ENCODE measurements at places on chromosomes 11 and 22.

- DNase-seq = no peak
These were observed 115.8 kb upstream of the IGLL5 start for GRCh38 chr22:22771696-22772377.

DNA sequence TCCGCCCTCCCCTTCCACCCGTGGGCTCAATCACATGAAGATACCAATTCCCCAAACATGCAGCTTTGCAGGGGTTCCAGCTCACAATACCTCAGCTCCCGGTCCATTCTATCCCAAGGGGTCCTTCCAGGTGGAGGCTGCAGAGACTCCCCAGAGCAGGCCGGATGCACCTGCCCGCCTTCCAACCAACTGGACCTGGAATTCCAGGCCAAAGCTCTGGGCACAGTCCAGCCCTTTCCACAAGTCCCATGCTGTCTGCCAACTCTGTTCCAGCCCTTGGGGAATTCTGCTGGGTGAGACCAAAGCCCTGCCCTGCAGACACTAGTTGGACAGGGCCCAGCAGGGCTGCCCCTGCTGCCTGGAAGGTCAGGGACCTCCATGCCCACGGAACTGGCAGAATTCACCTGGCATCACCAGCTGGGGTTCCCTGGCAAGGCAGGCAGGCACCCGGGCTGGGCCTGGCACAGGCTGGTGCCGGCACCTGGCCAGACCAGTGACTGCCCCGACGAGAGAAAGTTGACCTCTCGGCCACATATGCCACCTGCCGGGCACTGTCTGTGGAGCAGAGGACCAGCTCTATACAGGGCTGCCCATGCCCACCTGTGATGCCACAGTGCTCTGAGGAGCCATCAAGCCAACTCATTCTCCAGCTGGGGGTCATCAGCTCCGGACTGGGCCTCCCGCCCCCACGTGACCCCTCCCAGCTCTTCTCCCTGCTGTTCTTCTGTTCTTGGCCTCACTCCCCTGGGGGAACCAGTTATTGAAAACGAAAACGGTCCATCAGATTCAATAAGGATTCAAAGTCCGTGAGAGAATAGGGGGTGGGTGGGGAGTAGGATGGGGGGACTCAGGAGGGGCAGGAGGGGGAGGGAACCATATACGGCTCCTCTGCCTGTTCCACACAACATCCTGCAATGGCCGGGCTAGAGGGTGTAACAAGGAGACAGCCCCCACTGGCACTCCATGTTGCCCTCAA is 4.7 kb downstream of the SYT7 start:
- no peak for DNase-seq

DNA sequence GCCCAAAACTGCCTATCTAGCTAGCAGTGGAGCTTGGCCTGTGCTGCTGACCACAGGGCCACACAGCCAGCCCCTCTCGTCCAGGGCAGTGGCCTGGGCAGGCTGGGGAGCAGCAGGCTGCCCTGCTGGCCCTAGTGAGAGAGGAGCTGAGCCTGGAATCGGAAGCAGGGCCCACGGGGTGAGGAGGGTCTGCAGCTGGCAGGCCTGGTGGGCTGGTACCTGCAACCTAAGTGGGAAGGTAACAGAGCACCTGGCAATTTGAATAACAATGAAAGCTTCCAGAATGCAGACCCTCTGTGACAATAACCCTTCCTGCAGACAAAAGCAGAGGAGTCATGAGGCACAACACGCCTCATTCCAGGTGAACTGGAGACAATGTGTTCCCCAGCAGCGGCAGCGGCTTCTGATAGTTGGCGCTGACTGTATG is 31.8 kb upstream of the RFPL3 start:
- DNase-seq = no peak

DNA sequence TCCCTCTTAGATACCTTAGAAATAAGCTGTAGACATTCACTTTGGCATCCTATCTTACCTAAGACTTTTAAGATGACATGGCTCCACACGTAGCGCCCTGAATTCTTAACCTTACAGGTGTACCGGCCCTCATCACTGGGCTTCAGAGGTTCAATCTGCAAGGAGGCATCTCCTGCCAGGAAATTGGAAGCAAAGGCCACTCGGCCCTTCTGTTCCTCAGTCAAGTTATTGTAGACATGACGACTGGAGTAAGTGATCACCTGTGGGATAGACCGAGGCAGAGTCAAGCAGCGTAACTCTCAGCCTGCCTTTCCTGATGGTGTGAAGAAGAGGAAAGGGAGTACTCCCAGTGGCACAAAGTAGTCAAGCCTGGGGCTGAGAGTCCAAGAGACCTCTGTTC is 22.5 kb upstream of the HSPA8 start:
- no peak for DNase-seq

DNA sequence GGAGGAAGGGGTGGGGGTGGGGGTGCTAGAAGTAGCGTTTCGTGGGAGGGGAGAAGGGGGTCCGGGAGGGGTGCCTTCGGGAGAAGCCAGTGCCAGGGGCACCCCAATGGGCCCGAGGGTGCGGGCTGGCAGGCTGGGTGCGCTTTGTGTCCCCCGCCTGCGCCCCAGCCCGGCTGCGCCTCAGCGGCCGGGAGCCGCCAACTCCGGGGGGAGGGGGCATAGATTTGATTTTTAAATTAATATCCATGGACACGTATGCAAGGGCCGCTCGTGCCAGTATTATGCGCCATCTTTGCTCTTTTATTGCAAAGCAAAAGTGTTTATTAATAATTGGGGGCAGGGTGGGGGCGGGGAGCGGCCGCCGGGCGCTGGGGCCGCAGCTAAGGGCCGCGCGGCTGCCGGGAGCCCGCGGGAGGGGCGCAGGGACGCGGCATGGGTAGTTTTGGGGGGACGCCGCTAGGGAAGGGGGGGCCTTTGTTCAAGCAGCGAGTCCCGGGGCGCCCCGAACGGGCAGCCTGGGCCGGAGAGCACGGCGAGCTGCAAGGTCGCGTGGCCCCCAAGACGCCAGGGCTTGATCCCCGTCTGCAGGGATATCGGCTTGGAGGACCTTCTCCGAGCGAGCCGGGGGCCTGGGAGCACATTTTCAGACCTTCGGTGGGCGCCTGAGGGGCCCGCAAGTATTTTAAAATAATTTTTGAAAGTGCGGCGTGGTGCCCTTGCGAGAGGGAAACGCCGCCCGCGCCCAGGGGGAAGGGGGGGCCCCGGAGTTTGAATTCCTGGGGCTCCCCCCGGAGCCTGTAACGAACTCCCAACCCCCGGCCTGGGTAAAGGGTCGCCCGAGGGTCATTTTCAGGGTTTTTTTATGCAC is 959 bp downstream of the CCND1 start:
- no peak for DNase-seq

DNA sequence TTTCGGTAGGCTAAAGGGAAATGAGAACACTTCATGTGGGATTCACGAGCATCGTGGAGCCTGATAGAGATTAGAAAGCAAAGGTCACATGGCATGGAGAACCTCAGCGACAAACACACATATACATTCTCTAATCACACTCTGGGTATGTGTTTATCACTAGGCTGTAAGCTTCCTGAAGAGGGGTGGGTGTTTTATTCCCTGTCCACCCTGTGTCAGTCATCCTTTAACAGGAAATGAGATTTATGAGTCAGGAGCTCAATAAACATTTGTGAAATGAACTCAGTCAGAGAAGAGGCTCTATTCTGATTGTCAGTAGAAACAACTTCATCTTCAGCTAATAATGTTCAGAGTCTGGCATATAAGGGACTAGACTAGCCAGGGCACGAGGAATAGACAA is 71.7 kb upstream of the EIF3M start:
- DNase-seq = no peak

- DNase-seq = no peak
These were observed 29.1 kb downstream of the CSF2RB start for GRCh38 chr22:36942556-36942955.

- DNase-seq = no peak
These were observed 12.5 kb downstream of the PLA2G6 start for GRCh38 chr22:38169116-38169515.

DNA sequence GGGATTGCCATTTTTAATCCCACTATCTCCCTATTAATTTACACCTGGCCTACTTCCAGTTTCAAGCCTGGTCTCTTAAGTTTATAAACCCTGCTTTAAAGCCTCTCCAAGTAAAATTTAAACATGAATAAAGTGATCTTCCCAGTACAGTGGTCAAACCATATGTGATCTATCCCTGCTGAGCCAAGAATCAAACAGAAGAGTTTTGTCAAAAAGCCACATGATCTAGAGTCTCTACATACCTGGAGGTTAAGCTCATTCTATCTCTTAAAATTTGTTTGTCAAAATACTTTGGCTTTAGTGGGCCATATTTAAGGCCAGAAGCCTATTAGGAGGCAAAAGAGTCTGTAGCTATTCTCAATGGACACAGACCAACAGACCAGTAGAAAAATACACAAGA is 42.9 kb upstream of the DDI1 start:
- no peak for DNase-seq

DNA sequence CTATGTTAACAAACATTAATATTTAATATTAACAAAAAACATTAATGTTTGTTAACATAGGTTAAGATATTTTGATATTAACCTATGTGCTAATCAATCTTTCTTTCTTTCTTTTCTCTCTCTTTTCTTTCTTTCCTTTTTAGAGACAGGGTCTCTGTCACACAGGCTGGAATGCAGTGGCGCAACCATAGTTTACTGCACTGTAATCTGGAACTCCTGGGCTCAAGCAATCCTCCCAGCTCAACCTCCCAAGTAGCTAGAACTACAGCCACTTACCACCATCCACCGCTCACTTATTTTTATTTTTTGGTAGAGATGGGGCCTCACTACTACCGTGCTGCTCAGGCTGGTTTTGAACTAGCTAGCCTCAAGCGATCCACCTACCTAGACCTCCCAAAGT is 13.2 kb downstream of the SIK3 start:
- DNase-seq = no peak

DNA sequence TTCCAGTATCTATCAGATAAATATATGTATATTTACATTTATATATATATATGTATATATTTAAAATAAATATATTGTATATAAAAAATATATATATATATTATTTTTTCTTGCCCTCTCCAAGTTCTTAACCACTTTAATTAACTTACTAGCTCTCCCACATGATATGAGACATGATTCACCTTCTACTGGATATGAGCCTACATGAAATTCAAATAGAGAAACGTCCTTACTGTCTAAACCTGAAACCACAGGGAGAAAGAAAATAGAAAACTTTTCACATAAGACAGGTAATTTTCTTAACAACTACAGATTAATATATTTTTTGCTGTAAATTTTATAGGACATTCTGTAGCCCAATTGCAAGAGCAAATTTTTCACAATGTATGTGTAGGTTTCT is 391.6 kb downstream of the ETS1 start:
- DNase-seq = no peak

DNA sequence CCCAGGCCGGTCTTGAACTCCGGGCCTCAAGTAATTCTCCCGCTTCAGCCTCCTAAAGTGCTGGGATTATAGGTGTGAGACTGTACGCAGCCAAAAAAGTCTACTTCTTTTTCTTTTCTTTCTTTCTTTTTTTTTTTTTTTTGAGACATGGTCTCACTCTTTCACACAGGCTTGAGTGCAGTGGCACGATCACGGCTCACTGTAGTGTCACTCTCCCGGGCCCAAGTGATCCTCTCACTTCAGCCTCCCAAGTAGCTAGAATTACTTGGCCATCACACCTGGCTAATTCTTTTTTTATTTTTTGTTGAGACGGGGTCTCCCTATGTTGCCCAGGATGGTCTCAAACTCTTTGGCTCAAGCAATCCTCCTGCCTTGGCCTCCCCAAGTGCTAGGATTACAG is 3.6 kb upstream of the UBE2L3 start:
- DNase-seq = no peak

- DNase-seq = no peak
These were observed 21.9 kb downstream of the TTLL8 start for GRCh38 chr22:50035976-50036724.

- no peak for DNase-seq
These were observed 93.2 kb downstream of the NECTIN1 start for GRCh38 chr11:119635776-119636175.

- DNase-seq = no peak
These were observed 54.3 kb downstream of the SWAP70 start for GRCh38 chr11:9718147-9718546.

DNA sequence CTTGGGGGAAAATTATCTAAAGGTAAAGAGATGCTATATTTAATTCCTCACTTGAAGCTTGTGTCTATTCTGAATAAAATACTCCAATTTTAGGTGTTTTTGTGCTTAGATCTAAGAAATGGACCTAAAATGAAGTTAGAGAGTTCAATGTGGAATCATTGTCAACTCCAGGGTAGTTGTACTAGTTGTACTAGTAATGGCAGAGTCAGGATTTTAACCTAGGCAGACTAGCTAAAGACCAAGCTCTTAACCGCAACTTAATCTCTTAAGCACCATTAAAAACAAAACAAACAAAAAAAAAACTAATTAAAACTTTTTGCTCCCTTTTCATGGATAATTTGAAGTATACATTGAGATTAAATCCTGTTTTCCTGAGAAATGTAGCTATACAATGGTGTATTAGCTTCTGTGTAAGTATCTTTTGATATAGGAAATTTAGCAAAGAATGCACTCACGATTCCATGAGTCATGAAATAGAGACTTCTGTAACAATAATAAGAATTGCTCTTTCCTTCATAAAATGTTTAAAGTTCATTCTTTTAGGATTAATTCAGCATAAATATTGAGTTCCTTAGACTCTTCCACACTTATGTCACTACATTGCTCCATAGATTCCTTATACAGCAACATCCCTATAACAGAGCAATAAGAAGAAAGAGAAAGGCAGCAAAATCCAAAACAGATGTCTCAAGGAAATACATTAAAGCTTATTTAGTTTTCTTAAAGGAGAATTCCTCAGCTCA is 26.5 kb upstream of the SOX6 start:
- DNase-seq = no peak

GRCh38 chr11:130249371-130249770 is 65.3 kb downstream of the ZBTB44 start:
- no peak for DNase-seq

- no peak for DNase-seq
These were observed 7.4 kb upstream of the DGKZ start for GRCh38 chr11:46339816-46340215.

GRCh38 chr22:37187891-37188761 is at the start of gene C1QTNF6:
TSS of gene C1QTNF6 (minus strand) at chr22:37188247. CDS start at chr22:37188213, 34 bp downstream.
- DNase-seq = no peak

DNA sequence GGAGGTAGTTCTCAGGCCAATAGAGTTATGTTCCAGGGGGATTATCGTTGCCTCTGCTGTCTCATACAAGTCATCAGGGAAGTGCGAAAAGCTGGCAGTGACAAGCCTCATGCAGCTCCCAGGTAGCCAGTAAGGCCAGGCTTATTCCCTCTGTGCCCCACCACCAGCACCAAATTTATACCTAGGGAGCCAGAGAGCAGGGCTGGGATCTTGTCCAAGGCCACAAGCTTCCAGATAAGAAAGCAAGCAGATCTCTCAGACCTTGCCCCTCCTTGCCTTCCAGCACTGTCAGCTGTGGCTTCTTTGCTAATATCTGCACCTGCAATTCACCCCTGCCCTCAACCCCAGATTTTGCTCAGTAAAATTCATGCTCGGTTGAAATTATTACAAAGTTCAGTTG is 206.3 kb upstream of the FAT3 start:
- DNase-seq = no peak

GRCh38 chr11:122220321-122220720 is 104.3 kb upstream of the BLID start:
- no peak for DNase-seq

- no peak for DNase-seq
These were observed 14.6 kb downstream of the FAM83F start for GRCh38 chr22:40009292-40009774.

GRCh38 chr11:96136613-96137298 is 206.2 kb downstream of the MAML2 start:
- DNase-seq = no peak

- no peak for DNase-seq
These were observed 33.1 kb downstream of the LRFN4 start for GRCh38 chr11:66889960-66890359.

Data from stimulated activated CD4-positive, alpha-beta T cell treated with anti-CD3 and anti-CD28 coated beads, TNF-alpha, amount 100 ng/mL, for 4 hours (primary cell).